Posterior cingulate gyrus (tissue), 11 donors: ENCODE measurements at places on chromosomes 1 and 21.

- DNase-seq, result no peak
Measured at GRCh38 chr1:23634518-23634839, 57.1 kb upstream of the RPL11 start.

- no peak for DNase-seq
Measured at GRCh38 chr1:153087652-153088051, 6.7 kb downstream of the SPRR2E start.

DNA sequence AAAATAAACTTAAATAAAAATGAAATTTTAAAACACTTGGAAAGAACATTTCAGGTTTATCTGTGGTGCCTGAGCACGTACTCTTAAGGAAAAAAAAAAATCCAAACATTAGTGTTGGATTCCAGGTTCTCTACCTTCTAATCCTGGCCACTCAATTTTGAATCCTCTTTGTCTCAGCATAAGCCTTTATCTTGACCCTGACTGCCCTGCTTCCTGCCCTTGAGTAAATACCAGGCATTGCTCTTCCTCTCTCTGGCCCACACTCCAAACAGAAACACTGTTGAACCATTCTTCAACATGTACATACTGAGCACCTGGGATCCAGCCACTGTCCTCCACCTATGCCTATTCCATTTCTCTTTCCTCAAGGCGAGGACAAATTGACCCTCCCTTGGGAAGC is 11.4 kb upstream of the VANGL1 start:
- DNase-seq, result no peak

GRCh38 chr1:238608144-238608543 is 717.4 kb upstream of the ZP4 start:
- no peak for DNase-seq

GRCh38 chr1:107963601-107964335 is 1.2 kb downstream of the VAV3 start:
- peak; percentile 2 for DNase-seq

DNA sequence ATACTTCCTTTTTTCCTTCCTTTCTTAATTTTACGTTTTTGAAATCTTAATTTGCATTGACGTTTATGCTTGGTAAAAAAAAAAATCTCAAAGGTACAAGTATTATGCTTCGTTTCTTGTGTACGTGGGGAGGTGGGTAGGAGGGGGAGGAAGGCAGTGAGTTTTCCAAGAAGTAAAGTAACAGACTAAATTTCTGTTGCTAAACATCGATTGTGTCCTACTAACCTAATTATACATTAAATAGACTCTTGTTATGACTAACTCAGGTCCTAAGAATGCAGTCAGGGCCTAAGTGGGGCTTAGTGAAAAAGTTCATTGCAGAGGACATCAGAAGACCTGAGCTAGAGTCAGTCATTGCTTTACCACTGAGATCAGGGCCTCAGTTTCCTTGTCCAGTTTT is 17.5 kb downstream of the NEK7 start:
- DNase-seq, result no peak

- no peak for DNase-seq
Measured at GRCh38 chr1:163054181-163054591, 15.0 kb upstream of the RGS4 start.

DNA sequence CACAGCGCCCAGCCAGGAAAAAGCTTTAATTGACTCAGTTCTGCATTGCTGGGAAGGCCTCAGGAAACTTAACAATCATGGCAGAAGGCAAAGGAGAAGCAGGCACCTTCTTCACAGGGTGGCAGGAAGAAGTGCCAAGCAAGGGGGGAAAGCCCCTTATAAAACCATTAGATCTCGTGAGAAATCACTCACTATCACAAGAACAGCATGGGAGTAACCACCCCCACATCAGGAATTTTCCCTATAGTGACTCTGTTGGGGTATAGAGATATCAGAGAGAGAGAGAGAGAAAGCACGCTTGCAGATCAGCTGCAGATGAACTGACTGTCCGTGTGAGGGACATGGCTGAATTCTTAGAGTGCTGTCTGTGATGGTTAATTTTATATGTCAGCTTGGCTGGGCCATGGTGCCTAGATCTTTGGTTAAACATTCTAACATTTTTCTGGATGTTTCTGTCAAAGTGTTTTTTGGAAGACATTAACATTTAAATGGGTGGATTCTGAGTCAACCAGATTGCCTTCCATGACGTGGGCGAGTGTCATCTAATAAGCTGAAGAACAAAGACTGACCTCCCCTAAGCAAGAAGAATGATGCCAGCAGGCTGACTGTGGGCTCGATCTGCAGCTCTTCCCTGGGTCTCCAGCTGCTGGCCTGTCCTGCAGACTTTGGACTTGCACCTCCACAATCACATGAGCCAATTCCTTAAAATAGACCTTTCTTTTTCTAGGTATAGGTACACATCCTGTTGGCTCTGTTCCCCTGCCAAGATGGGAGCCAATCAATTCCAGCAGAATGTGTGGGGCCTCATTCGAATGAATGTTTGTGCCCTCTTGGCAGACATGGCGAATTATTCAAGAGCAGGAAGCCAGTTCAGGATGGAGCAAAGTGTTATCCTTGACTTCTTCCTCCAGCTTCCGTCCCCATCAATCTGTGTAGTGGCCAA is 21.4 kb upstream of the CPT2 start:
- DNase-seq, result no peak

DNA sequence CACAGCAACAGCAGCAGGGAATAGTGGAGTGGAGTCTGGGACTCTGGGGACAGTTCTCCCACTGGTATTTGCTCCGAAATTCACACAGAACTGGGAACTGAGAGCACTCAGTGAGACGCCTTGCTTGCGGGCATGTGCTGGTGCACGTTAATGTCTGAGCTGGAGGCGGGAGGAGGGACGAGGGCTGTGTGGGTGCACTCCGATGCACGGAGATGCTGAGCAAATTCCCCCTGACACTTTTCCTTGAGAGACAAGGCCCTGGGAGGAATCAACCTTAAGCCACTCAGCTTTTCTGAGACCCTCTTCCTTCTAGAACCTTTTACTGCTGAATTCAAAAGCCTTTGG is 2.8 kb downstream of the RGS8 start:
- no peak for DNase-seq

GRCh38 chr1:91031081-91031480 is 9.2 kb upstream of the ZNF644 start:
- no peak for DNase-seq

GRCh38 chr1:227417756-227418480 is 99.6 kb upstream of the CDC42BPA start:
- DNase-seq, result no peak
